ENCODE measurements at places on chromosomes 4 and X.

- no peak for DNase-seq
These were observed 331.8 kb downstream of the TEX13C start for GRCh38 chrX:125651426-125651825.

DNA sequence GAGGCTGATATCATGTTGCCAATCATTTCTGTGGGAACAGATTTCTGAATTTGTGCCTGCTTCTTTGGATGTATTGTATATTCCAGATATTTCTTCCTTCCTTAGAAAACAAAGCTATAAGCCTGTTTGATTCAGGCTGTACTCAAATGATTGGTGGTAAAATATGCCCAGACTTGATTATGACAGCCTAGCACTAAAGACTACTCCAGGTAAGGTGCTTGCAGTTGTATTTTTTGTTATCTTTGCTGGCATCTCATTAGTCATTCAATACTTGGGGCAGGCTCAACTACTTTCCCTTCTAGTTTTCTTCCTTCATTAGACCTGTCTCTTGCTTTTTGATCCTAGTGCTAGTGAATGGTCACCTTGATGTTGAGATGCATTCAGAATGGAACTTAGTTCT is 90.6 kb downstream of the ZNF518B start:
- DNase-seq, result no peak

- DNase-seq, result no peak
These were observed 92.9 kb upstream of the MSX1 start for GRCh38 chr4:4766564-4766963.

GRCh38 chr4:118904935-118905334 is 16.3 kb downstream of the SYNPO2 start:
- DNase-seq, result no peak

- no peak for DNase-seq
These were observed 29.8 kb upstream of the SLC7A3 start for GRCh38 chrX:70960730-70961129.

DNA sequence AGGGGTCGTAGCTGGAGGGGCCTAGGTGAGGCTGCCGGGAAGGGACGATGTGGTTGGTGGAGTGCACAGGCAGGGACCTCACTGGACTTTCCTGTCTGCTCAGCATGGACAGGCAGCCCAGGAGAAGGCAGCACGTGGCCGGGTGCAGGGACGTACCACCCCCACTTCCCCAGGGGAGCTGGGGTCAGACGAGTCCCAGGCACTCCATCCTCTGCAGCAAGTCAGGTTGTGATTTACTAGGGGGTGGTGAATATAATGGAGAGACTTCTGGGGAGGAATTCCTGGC is 1.5 kb upstream of the CTBP1 start:
- DNase-seq, result no peak

GRCh38 chr4:122968227-122968812 is 45.9 kb upstream of the NUDT6 start:
- no peak for DNase-seq

DNA sequence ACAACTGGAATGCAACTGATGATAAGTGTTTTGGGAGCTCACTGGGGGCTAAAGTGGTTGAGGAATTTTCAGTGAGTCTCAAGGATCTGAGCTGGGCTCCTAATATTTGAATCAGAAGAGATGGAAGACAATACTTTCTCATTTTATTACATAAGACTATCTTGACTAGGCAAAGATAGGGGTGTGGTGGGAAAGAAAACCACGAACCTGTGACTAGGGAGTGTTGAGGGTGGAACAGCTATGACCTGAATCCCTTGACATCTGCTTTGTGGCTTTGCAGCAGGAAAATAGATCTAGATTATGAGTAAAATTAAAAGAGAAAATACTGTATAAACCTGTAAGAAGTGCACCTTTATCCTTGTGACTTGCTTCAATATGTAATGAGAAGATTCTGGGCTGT is 295.1 kb upstream of the TEX13A start:
- DNase-seq, result no peak

- no peak for DNase-seq
These were observed 102.5 kb downstream of the POLA1 start for GRCh38 chrX:24796204-24796603.

- no peak for DNase-seq
These were observed 80.8 kb downstream of the ANKRD50 start for GRCh38 chr4:124631760-124632159.

DNA sequence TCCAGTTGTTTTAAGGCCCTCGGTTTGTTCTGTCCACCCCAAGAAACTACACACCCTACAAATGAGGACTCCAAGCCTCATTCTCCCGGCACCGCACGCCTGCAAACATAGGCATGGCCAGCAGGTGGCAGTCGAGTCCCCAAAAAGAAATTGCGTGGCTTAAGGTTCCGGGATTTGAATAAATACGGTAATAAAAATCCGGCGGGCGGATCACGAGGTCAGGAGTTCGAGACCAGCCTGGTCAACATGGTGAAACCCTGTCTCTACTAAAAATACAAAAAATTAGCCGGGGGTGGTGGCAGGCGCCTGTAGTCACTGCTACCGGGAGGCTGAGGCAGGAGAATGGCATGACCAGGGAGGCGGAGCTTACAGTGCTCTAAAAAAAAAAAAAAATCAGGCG is 21.8 kb upstream of the CSF2RA start:
- DNase-seq, result no peak

- no peak for DNase-seq
These were observed 99.1 kb upstream of the RXFP1 start for GRCh38 chr4:158422546-158422945.

GRCh38 chr4:85776579-85776978 is 301.6 kb downstream of the ARHGAP24 start:
- no peak for DNase-seq

DNA sequence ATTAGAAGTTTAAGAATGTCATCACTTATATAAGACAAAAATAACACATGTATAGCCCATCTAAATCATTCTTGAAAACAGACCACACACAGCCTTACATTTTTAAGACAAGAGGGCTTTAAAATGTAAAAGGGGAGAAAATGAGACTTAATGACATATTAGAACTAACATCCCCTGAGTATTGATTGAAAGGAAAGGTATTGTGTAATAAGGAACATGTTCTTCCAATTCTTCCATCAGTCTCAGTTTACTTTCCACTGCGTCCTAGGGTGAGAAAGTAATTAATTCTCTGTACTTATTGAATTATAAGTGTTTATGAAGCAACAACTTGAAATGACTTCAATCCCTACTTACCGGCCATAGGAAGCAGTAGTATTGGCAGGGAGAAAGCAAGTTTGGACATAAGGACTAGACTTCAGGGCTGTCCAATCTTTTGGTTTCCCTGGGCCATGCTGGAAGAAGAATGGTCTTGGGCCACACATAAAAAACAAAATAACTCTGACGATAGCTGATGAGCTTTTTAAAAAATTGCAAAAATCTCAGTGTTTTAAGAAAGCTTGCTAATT is 202.7 kb upstream of the SPRY1 start:
- DNase-seq, result no peak

GRCh38 chr4:124948976-124949597 is 236.6 kb upstream of the ANKRD50 start:
- DNase-seq, result no peak

GRCh38 chrX:9337046-9337445 is 127.8 kb upstream of the TBL1X start:
- no peak for DNase-seq

DNA sequence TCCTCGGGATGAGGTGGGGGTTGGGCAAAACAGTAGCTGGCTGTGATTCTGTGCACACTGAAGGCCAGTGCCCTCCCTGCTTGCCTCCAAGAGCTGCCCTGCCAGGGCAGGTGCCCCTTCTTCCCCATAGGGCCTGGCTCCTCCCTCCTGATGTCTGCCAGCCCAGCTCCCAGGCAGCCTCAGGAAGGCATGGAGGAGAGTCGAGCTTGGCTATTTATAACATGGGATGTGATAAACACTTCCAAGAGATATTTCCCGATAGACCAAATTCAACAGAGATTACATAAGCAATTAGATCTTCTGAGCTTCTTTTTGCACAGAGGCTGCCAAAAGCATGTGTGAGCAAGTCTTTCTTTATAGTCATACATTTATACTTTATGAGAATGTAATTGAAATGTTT is 45.3 kb upstream of the PJA1 start:
- DNase-seq, result no peak

DNA sequence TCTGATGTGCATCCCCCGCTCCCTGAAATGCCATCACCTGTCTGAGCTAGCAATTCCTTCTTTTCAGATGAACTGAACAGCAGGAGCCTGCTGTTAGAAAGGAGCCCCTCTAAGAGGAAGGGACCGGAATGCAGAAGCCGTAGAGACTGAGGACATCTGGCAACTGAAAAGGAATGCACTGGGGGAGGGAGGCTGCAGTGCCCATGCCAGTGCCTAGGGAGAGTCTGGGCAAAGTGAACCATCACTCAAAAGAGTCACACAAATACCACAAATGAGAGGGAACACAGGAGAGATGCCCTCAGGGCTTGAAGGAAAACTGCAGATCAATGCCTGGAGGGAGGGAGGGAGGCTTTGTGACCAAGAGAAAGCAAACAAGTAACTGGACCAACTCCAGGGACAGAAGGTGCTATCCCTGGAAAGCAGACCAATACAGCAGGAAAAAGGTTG is 93.9 kb upstream of the CBR4 start:
- no peak for DNase-seq

- peak; percentile 50 for DNase-seq
These were observed 99.0 kb upstream of the MAML3 start for GRCh38 chr4:140252742-140253555.

- no peak for DNase-seq
These were observed 1.2 kb upstream of the TMEM47 start for GRCh38 chrX:34658326-34658725.

DNA sequence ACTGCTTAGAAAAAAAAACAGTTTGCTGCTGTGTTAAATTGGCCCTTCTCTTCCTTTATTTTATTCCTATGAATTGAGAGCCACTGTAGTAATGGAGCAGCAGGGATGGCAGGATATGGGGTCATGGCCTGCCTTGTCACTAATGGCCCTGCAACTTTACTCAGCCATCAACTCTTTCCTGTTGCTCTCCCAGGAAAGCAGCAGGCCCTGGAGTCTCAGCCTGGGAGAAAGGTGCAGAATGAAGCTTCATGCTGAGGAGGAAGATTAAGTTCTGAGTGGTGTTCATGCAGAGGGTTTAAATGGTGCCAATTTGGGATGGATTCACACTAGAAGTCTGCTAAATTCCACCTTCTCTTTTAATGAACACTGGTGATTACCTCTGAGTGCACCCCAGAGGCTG is 285.6 kb downstream of the GPAT3 start:
- no peak for DNase-seq
